ENCODE measurements at places on chromosomes 12 and 14. TPM values are rescaled to one million over a fixed set of nuclear protein-coding genes. Genes with fewer than 3 reads are reported as not detected.

DNA sequence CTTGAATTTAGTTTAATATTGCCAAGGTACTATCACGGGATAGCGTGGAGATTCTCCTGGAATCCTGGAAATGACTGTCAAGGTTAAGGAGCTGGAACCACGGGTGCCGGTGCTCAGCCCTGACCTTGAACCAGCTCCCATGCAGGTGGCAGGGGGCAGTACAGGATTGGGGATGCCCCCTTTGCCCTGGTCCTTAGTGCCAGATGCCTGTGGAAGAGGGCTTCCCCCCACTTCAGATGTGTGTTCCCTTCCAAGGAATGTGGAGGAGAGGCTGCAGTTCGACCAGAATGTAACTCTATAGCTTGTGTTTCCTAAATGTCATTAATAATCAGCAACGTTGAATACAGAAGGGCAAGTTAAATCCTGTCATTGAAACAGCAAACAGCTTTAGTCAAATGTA is 258.9 kb downstream of the VRK1 start:
- DNase-seq, result no peak

DNA sequence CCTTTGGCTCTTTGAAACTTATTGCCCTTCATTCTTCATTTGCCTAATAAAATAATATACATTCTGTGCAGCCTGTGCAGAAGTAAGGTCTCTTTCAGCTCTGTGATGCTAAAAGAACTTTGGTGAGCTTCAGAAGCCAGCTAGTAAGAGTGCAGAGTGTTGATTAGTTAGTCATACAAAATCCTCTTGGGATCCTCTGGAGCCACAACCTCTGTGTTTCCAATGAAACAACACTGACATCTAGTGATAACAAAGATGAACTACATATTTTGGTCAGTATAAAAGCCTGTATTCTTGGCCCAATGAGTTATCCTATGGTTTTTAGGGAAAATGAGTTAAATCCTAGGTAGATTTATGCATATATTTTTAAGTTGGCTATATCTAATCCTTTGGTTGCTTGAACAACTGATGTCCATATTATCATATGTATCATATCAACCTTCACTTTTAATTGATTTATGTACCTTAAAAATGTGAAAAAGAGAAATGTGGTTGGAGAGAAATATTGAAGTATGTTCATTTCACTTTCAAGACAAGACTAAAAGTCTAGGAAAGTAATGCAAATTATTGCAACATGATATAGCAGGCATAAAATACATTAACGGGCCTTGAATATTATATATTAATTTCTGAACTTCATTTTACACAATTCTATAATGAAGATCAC is 158.4 kb downstream of the KLHL28 start:
- DNase-seq, result peak; percentile 76

BATF gene
- polyA plus RNA-seq, result not detected

- no peak for DNase-seq
Observed at GRCh38 chr12:79360286-79360685, 330.5 kb downstream of the PAWR start.

DNA sequence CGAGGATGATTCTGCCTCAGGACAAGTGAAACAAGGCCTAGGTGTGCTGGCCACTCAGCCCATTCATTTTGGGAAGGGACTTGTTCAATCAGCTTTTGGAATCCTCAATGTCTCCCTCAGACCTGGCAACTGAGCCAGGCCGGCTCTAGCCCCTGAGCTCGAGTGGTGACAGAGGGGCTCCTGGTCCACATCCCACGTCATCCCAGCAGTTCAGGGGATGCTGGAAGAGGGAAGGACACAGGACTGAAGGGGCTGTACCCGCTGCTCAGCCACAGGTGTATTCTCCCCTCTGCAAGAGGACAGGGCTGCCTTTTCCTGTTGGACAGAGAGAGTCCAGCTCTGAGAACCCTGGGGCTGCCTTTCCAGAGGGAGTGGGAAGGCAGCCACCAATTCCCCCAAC is 244.6 kb upstream of the SFSWAP start:
- no peak for DNase-seq

KRT74 gene
- polyA plus RNA-seq, result not detected

NANOG gene
- polyA plus RNA-seq, result not detected

PSMA3 gene
- 182 TPM for polyA plus RNA-seq

FGD6 gene
- 3.2 TPM for polyA plus RNA-seq

RPL10L gene
- not detected for polyA plus RNA-seq

DNA sequence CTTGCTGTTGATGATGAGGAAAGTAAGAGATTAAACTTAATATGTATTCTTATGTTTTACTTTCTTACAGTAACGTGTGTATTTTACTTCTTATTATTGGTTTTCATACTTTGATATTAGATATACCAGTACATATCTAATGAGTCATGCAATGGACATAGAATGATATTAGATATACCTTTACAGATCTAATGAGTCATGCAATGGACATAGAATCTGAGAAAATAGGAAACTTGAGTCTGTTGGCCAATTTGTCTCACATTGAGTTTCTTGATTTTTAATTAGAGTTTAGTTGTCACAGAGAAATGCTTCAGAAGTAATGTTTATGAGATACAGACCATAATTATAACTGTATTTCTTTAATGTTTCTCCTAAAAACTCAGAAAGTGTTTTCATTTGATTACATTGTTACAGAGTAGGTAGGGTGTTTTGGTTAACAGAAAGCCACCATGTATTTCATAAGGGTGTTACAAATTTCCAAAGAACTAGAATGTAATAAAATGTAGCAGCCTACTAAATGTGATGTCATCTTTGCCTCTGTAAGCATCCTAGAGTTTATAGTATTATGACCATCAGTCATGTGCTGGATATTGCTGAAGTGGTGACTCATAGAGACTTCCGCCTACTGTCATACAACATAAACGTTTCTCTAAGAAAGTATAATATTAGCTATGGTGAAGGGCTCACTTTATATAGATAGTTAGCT is 3.0 kb downstream of the GAS2L3 start:
- DNase-seq, result peak; percentile 92

DNA sequence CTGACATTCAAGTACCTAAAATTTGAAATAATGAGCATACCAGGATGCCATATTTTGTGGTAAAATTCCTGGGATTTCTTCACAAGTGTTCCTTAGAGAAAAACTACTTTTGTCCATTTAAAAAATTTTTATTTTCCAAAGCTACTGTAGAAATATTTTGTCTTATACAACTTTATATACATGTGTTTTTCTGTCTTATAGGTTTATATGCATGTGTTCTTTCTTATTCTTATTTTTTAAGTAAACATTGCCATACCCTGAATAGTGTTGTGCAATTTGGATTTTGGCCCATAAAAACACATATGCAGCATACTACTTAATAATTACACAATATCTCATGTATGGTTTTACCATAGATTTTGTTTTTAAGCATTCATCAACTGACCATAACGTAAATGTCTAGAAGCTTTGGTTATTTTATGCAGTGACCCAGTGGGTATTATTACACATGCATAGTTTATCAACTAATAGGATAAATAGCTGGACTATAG is 1107.4 kb upstream of the SEL1L start:
- DNase-seq, result no peak

PIWIL1 gene
- polyA plus RNA-seq, result not detected

All from GM23248 (cell line).